ENCODE measurements at places on chromosomes 11 and 22.
A peak's percentile ranks its signal among the peaks of the same experiment; 100 is the strongest.

- H3K27me3 ChIP-seq, result no peaks in the 10 kb centered on the region
- DNase-seq, result no peak
- H3K4me3 ChIP-seq, result no peak overlapping the region
- H3K4me1 ChIP-seq, result peaks cover 4% of the 10 kb centered on the region
- H3K27ac ChIP-seq, result no peak overlapping the region
- H3K36me3 ChIP-seq, result no peaks in the 10 kb centered on the region
Observed at GRCh38 chr11:29783506-29783905, 233.3 kb downstream of the KCNA4 start.

GRCh38 chr11:115924744-115925567 lies 420.7 kb upstream of the CADM1 start:
- no peak for DNase-seq
- H3K27me3 ChIP-seq, result no peaks in the 10 kb centered on the region
- H3K36me3 ChIP-seq, result no peaks in the 10 kb centered on the region
- H3K4me1 ChIP-seq, result no peaks in the 10 kb centered on the region
- H3K27ac ChIP-seq, result no peak overlapping the region

- no peaks in the 10 kb centered on the region for H3K27me3 ChIP-seq
- no peak overlapping the region for H3K4me3 ChIP-seq
- no peaks in the 10 kb centered on the region for H3K4me1 ChIP-seq
- H3K27ac ChIP-seq, result no peak overlapping the region
- H3K36me3 ChIP-seq, result no peaks in the 10 kb centered on the region
Observed at GRCh38 chr11:128988242-128988970, 45.7 kb upstream of the TP53AIP1 start.

DNA sequence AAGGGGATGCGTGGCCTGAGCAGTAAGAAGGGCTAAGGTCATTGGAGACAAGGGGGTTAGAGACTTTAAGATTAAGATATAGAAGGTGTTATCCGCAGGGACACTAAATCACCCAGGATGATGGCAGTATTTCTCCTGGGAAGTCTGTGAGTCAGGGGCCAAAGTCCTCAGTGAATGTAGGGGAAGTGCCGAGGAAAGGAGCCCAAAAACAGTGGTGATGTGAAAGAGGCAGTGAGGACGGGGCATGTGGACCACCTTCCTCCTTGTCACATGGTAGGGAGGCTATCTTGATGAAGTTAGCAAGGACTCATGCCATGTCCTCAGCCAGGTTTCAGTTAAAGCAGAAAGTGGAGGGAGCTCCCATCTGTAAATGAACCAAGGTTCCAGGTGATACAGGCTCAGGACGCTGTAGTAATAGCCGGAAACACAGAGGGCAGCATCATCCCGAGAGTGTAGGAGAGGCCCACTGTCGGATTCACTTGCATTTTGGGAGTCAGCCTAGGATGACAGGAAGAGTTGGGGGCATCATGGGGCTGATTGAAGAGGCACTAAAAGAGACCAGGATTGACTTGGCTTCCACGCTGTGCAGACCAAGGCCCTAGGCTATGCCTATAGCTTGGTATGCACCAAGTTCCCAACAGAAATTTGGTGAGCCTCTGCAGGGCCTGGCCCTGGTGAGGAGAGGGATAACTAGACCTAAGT lies 33.5 kb downstream of the WEE1 start:
- H3K36me3 ChIP-seq, result no peaks in the 10 kb centered on the region
- H3K27ac ChIP-seq, result no peak overlapping the region
- H3K27me3 ChIP-seq, result no peaks in the 10 kb centered on the region

- no peak overlapping the region for H3K27ac ChIP-seq
- no peak overlapping the region for H3K4me3 ChIP-seq
- no peaks in the 10 kb centered on the region for H3K27me3 ChIP-seq
- no peaks in the 10 kb centered on the region for H3K4me1 ChIP-seq
- H3K36me3 ChIP-seq, result no peaks in the 10 kb centered on the region
- DNase-seq, result no peak
Observed at GRCh38 chr11:14386081-14386480, 27.1 kb upstream of the RRAS2 start.

GRCh38 chr11:118448294-118448693 lies 12.0 kb downstream of the KMT2A start:
- H3K27me3 ChIP-seq, result no peaks in the 10 kb centered on the region
- no peak overlapping the region for H3K27ac ChIP-seq
- no peaks in the 10 kb centered on the region for H3K36me3 ChIP-seq
- no peaks in the 10 kb centered on the region for H3K4me1 ChIP-seq

DNA sequence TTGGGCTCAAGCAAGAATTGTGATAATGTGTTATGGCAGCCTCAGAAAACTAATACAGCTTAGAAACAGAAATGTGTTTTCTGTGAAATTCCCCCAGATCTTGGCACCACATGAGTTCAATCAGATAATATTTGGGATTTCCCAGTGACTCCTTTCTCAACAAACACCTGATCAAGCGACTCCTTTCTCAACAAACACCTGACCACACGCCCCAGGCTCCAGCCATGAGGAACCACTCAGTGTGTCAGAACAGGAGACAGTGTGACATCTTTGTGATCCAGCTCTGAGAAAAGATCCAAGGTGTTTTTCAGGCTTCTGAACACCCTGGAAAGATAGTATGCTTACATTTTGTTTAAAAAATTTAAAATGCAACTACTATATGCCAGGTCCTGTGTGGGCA lies 1.9 kb upstream of the UVRAG start:
- no peaks in the 10 kb centered on the region for H3K36me3 ChIP-seq
- no peaks in the 10 kb centered on the region for H3K27me3 ChIP-seq
- peak overlapping the region; percentile 33 for H3K27ac ChIP-seq
- H3K4me3 ChIP-seq, result no peak overlapping the region
